T-cell (primary cell): ENCODE measurements at places on chromosomes 5 and 9.
A peak's percentile ranks its signal among the peaks of the same experiment; 100 is the strongest.

- no peak for DNase-seq
Measured at GRCh38 chr9:76045221-76045620, 154.7 kb downstream of the PCSK5 start.

GRCh38 chr9:78070521-78070920, 38.9 kb upstream of the GNAQ start:
- DNase-seq = no peak

GRCh38 chr5:40093550-40093949, 586.2 kb upstream of the PTGER4 start:
- DNase-seq = no peak

- no peak for DNase-seq
Measured at GRCh38 chr9:111633389-111633736, 2.2 kb downstream of the DNAJC25 start.

GRCh38 chr9:83406921-83407320, 131.3 kb downstream of the FRMD3 start:
- DNase-seq = no peak

GRCh38 chr5:119336845-119337580, 18.8 kb upstream of the TNFAIP8 start:
- no peak for DNase-seq

- DNase-seq = no peak
Measured at GRCh38 chr9:127987103-127987614, 6.4 kb upstream of the EEIG1 start.

GRCh38 chr5:73962801-73963425, 336.9 kb downstream of the ARHGEF28 start:
- DNase-seq = no peak

- DNase-seq = no peak
Measured at GRCh38 chr5:159402311-159402710, 72.0 kb upstream of the IL12B start.

DNA sequence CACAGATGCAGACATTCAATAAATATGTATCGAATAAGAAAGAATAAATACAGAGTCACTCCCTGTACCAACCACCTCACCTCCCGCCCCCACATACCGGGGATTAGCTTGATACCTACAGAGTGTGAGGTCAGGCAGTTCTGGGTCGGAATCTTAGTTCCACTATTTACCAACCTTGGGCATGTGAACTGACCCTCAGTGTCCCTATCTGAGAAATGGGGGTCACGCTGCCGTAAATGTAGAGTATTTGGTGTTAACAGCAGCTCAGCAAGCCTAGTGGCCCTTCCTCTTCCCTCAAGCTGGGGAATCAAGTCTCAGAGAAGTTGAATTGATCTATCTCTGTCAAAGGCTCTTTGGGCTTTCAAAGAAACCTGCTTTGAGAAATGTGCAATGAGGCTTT, 25.4 kb downstream of the CCNJL start:
- DNase-seq = no peak

DNA sequence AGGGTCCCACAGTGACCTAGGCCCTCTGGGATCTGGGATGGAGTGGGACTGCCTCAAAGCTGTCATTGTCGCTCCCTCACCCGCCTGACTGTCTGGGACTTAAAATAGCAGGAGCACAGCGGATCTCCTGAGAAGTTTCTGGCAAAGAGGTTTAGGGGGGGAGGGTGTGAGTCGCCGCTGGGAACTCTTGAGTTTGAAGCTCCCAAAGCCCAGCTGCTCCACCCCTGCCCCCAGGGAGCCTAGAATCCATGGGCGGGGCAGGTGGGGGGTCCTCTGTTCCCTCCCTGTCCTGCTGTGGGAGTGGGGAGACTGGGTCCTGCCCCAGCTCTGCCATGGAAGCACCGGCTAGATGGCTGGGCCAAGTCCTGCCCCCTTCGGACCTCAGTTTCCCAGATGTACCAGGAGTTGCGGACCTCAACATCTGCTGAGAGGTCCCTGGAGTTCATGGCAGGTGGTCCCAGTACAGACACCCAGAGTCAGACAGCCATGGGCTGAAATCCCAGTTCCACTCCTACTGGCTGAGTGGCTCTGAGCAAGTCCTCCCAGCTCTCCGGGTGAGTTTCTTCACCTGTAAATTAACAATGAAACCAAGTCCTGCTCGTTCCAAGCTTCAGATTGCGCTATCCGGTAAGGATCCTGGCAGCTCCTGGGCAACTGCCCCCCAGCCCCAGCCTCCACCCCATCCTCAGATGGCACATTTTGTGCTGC, 985 bp upstream of the WDR38 start:
- DNase-seq = no peak

DNA sequence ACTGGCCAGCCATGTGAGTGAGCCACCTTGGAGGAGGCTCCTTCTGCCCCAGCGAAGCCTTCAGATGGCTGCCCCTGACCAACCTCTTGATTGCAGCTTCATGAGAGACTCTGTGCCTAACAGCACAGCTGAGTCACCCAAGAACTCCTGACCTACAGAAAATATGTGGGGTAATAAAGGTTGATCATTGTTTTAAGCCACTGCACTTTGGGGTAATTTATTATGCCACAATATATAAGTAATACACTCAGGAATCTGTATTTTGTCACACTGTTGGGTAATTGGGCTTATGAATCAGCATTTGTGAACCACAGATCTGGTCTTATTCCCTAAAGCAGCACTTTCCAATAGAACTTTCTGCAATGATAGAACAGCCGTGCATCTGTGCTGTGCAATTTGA, 24.4 kb upstream of the VDAC1 start:
- no peak for DNase-seq

- DNase-seq = no peak
Measured at GRCh38 chr5:95857185-95857945, 34.8 kb upstream of the GLRX start.

- DNase-seq = no peak
Measured at GRCh38 chr5:149175346-149176105, 34.2 kb downstream of the ABLIM3 start.

DNA sequence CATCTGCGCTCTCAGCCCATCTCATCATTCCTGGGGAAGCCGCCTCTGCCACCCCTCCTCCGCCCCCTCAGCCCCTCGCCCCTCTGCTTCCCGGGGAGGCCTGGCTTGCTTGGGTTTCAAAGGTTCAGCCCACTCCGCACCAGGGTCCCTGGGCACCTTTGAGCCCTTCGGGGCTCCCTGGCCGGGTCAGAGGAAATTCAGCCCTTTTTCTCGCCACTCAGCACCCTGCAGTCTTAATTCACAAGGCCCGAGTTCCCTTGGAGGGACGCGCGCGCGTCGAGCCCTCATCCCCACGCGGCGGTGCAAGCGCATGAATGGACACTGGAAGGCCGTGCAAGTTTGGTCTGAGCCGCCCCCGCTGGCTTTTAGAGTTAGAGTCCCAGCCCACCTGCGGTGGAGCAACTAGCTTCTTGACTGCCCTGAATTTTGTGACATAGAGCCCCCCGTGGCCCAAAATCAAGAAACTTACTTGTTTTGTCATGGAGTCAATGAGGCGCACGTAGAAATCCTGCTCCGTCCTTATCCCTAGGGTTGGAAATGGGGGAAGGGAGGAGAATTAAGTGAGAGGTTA, 4.5 kb downstream of the EBF1 start:
- DNase-seq = no peak

GRCh38 chr5:73135021-73135420, 14.6 kb downstream of the TMEM171 start:
- no peak for DNase-seq

DNA sequence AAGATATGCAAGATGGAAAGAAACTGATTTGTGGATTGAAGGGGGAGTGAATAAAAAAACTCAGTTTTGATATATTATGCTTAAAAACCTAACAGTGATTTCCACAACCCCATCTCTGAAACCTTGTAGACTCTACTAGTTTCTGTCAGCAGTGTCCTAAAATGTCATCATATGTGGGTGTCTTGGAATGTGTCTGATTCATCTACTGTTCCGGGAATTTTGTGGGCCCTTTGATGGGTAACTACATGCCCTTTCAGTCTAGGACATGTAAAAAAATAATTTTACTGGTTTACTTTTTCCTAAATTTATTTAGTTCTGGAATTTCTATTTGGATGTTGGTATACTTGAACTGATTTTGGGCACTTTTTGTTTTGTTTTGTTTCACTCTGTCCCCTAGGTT, 118.9 kb upstream of the NMUR2 start:
- no peak for DNase-seq

DNA sequence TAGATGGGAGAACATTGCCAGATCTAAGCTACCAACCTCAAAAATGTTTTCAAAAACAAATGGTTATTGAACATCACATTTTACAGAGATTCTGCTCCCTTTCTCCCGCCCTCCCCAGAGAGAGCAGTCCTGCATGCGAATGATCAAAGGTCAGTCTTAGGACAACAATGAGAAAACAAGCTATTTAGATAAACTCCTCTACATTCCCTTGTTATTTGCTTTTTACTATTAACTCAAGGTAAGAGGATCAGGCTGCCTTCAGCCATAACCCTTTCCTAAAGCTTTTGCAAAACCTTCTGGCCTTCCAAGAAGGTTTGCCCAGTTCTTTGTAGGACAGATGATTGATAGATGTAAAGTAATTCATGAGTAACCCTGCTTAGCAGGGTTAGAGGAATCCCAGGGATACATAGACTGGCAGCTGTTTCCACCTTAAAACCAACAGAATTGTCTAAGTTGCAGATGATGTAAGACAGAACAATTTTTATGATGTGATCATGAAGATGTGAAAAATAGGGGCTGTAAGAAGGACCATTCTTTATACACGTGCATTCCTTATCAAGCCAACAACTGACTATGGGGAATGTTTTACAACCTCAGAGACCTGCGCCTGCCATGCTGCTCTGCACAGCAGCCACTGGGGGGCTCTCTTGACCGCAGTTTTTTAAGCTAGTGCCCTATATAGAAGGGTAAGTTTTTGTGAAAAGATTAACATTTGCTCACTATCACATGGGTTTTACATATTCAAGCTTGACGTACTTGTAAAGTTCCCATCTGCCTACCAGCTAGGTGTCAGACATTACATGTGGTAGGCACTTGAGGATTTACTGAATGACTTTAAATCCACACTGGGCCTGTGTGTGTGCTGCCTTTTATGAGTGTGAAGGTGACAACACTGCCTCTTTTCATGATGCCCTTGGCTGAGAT, 2.3 kb upstream of the ZNF782 start:
- DNase-seq = peak; percentile 65

GRCh38 chr5:171667341-171668096, 118.1 kb upstream of the SMIM23 start:
- DNase-seq = no peak

- DNase-seq = no peak
Measured at GRCh38 chr5:162128117-162128516, 60.5 kb downstream of the GABRG2 start.

- no peak for DNase-seq
Measured at GRCh38 chr9:114030364-114030763, 47.7 kb downstream of the AMBP start.

DNA sequence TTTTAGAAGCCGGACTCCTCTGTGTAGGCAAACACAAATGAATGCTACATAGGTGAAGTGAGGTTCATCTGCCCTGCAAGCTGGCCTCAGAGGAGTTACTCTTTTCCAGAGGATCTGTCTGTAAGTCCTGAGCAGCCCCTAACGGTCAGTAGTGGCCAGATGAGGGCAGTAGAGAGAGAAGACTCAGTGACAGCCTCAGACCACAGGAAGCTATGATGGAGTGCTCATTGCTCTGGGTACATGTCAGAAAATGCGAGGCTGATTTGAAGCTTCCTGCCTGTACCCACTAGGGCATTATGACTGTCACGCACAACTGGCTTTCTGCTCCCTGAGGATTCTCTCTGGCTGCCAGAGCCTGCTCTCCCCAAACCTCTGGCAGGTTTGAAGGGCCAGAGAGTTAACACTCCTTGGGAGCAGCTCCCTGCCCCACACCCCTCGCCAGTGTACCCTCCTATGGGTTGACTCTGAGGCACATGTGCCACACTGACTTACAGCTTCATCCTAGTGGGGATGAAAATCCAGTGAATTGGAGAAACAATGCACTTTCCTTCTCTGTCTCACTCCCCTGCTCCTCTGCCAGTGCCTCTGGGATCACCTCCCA, 141.5 kb downstream of the GABRG2 start:
- no peak for DNase-seq

DNA sequence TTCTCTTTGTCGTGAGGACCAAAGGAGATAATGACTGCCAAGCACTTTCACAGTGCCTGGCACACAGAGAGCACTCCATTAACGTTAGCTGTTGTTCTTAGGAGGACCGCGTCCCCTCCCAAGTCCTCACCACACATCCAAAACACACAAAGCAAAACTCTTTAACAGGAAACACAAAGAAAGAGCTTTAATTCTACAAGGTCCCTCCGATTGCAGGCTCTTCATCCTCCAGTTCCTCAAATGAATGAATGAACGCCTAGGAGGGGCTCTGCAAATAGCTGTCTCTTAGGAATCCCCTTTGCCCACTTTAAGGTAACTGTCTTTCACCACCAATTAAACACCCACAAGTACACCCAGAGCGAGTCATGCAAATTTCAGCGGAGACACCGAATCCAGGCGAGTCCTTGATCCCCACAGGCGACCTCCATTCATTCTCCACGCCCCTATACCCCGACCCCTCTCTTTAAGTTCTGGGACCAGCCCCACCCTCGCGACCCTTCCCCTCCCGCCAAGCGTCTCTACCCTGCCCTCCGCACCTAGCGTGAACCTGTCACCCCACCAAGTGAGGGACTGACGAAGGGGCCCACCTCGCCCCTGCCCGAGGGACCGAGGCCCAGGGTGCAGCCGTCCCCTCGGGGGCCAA, 644 bp downstream of the TSC1 start:
- no peak for DNase-seq

GRCh38 chr5:102223542-102224477, 72.3 kb downstream of the SLCO4C1 start:
- DNase-seq = no peak

- DNase-seq = no peak
Measured at GRCh38 chr5:39376293-39376714, 12.0 kb upstream of the C9 start.

GRCh38 chr9:107597743-107598217, 108.2 kb upstream of the KLF4 start:
- no peak for DNase-seq

- no peak for DNase-seq
Measured at GRCh38 chr9:98381311-98382103, 126.1 kb upstream of the TBC1D2 start.

GRCh38 chr5:38866362-38867031, 20.7 kb downstream of the OSMR start:
- no peak for DNase-seq

- no peak for DNase-seq
Measured at GRCh38 chr9:90834828-90835595, 33.4 kb downstream of the SYK start.

- no peak for DNase-seq
Measured at GRCh38 chr5:159101685-159102084, 2.0 kb upstream of the EBF1 start.

GRCh38 chr5:14472986-14473567, 108.5 kb upstream of the OTULINL start:
- no peak for DNase-seq

GRCh38 chr9:91882627-91883026, 67.4 kb downstream of the ROR2 start:
- DNase-seq = no peak

GRCh38 chr5:83011985-83012384, 65.2 kb downstream of the TMEM167A start:
- no peak for DNase-seq

GRCh38 chr9:32992595-32993238, 8.7 kb downstream of the APTX start:
- no peak for DNase-seq

GRCh38 chr5:161258438-161258837, 288.1 kb downstream of the GABRB2 start:
- no peak for DNase-seq
